Mammary microvascular endothelial cell (primary cell): ENCODE measurements at places on chromosomes 4 and X. TPM values are rescaled to one million over a fixed set of nuclear protein-coding genes. Genes with fewer than 3 reads are reported as not detected.

Gene EXOC1L
- not detected in 2 replicates for total RNA-seq

Gene FAM47E
- not detected in 2 replicates for total RNA-seq

Gene ADH4
- not detected in 2 replicates for total RNA-seq

Gene CCDC149
- total RNA-seq: 3.9 and 6.0 TPM in 2 replicates

Gene DUSP9
- total RNA-seq: not detected in 2 replicates

Gene CSAG1
- total RNA-seq: not detected in 2 replicates

Gene KLB
- total RNA-seq: under 0.01 TPM in 1 of 2 replicates, not detected in the other

Gene SMIM10
- total RNA-seq: 1.5 and 3.3 TPM in 2 replicates

Gene PRDM5
- total RNA-seq: 4.4 and 6.8 TPM in 2 replicates

Gene ZNF81
- total RNA-seq: 2.0 and 5.9 TPM in 2 replicates
